ENCODE measurements at places on chromosomes 6 and 20. TPM values are rescaled to one million over a fixed set of nuclear protein-coding genes. Genes with fewer than 3 reads are reported as not detected.

Gene TEAD3
- total RNA-seq, result 7.1 TPM

Gene PNLDC1
- total RNA-seq, result not detected

Gene MLN
- total RNA-seq, result not detected

Gene PLAGL2
- total RNA-seq, result 2.9 TPM

Gene POLR1C
- 63.8 TPM for total RNA-seq

Gene TBC1D32
- total RNA-seq, result 1.4 TPM

Gene C6orf15
- total RNA-seq, result not detected

Gene OR2H1
- not detected for total RNA-seq

Gene HLA-G
- total RNA-seq, result not detected
